ENCODE measurements at places on chromosomes 16 and 17.

DNA sequence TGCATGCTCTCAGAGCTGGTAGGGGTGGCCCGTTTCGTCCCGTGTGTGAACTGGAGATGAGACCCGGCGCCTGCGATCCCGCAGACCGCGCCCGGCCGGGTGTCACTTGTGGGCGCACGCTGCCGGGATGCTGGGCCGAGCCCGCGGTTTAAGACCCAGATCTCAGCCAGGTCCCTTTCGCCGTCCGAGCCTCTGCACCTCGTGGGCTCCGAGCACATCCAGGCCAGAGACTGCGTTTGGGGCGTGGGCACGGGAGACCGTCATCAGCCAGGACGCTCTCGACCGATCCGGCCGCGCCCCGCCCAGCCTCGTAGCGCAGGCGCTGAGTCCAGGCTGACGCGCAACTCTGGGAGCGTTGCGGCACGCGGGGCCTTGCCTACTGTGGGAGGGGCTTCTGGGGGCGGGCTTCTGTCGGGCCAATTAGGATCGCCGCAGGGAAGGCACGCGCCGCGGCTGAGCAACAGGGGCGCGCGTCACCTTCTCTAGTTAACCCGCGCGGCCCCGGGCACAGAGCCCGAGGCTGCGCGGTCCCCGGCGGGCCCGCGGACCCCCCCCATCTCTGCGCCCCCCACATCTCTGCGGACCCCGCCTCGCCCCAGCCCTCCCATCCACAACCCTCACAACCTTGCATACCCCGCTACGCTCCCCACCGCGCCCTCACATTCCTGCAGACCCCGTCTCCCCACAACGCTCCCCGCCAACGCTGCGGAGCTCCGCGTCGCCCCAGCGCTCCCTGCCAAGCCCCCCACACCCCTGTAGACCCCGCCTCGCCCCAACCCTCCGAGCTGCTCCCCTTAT is 687 bp upstream of the CEMP1 start:
- peak; percentile 97 for DNase-seq

DNA sequence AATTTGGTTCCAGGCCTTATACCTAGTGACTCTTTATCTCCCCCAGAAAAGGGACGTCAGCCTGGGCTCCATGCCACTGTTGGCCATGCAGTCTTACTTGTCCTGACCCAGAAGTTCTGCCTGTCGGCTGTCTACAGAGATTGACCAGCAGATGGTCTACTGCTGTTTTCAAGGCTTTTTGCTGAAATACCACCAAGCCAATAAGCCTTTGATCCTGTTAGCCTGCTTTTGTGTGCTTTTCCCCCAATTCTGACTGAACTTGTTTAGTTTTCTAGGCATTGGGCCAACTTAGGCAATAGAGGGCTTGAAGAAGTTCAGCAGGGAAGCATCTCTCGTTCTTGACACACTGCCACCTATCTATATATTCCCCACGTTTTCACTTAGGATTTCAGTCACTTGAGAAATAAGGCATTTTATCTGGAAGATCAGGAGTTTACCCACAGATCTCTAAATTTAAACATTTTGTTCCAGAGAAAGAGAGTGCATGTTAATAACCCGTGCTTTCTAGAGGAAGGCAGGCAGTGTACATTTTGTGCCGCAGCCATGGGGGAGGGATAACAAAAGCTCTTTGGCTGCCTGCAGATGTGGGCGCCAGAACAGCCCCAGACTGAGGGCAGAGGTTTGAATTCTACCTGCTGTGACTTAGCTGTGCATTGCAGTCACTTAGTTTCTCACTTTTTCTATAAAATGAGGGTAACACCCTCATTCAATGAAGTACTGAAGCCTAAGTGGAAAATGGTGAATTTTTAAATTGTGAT is 12.3 kb upstream of the CARMIL2 start:
- DNase-seq = no peak

GRCh38 chr16:693766-694165 is 3.6 kb upstream of the WDR24 start:
- no peak for DNase-seq

GRCh38 chr16:89080196-89080853 is 13.3 kb upstream of the ACSF3 start:
- no peak for DNase-seq

GRCh38 chr17:5034651-5035050 is 575 bp downstream of the SLC52A1 start:
- DNase-seq = no peak

- DNase-seq = no peak
Observed at GRCh38 chr16:88639231-88640038, 1.1 kb downstream of the IL17C start.

DNA sequence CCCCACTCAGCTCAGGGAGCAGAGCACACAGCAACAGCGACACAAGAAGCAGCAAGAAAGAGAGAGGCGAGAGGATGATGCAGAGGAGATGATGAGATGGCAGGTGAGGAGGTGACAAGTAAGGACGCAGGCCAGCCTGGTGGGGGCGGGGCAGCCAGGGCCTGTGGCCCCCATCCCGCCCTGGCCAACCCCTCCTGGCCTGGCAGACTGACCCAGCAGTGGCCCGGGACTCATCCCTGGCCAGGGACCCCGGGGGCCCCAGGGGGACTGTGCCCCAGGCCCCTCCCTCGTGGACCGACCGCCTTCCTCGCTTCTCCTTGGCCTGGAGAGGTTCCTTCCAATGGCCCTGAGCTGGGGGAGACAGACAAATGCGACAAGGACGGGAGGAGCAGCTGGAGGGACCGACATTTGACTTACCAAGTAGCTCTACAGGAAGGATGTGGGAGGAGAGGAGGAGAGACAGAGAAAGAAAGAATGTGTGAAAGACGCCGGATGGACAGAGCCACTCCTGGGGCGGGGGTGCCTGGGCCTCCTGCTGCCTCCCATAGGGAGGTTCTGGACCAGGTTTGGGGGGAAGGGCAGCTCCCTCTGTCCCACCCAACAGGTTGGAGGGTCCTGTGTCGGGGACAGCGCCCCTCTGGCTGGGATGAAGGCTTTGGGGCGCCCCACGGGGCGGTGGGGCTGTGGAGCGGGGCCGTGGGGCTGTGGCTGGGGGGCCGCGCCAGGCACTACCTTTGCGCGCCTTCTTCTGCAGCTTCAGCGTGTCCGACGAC is 6.8 kb downstream of the MTSS2 start:
- DNase-seq = no peak

DNA sequence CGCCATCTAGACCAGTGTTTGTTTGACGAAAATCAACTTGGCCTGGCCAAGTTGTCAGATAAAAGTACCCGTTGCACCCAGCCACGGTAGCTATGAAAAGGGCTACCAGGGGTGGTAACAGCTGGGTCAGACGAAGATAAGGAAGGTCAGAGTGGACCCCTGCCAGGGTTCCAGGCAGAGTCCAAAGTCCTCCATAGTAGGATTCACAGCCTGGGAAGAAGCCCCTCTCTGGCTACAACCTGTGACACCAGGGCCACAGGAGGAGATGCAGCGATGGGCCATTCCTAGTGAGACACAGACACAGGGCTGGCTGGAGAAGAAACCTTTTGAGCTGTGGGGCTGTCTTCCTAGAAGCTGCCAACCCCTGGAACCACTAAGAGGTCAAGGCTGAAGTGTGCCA is 39.3 kb downstream of the MEAK7 start:
- peak; percentile 18 for DNase-seq

DNA sequence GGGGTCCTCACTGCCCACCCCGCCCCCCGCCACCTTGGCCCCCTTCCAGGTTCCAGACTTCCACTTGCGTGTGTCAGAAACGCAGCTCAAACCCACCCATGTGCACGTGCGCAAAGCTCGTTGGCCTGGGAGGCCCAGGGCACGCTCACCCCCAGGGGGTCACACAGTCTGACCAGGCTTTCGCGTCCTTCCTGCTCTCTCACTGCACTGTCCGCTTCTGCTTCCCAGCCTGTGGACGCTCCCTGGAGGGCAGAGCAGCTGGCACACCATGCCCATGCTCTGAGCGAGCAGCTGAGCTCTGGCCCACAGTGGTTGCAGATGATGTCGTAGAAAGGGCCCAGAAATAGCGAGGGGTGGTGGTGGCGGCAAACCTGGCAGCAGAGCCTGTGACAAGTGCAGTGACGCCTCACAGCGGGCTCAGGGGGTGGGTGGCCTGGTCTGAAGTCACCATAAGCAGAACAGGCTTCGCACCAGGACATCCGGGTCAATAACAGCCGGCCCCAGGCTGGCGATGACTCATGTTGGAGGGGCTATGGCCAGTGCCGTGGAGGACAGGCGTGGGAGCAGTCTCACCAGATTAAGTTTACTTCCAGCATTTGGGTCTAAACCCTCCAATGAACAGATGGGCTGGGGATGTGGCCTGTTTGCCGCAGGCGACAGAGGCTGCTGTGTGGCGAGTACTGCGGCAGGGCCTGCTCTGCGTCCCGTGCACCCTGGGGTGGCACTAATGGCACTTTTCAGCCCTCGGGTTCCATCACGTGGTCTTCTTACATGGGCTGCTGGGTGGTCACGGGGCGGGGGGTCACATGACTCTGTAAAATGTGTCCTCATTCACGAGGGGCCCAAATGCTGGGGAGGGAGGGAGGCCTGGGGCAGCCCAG is 49.0 kb downstream of the NT5M start:
- peak; percentile 47 for DNase-seq

DNA sequence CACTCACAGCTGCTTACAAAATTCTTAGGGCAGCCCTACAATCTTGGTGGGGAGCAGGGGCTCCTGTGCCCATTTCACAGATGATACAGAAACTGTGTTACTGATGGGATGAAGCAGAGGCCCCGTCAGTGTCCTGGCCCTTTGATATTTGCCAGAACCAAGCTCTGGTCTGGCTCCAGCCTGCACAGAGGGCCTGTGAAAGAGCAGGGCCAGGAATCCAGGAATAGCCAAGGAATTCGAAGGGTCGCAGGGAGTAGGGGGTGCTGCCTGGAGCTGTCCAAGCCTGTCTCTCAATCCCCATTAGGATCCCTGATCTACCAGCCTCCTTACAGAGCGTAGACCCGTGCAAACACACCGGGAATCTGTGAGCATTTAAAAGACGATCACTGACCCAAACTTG is 86.3 kb upstream of the RCVRN start:
- DNase-seq = no peak

DNA sequence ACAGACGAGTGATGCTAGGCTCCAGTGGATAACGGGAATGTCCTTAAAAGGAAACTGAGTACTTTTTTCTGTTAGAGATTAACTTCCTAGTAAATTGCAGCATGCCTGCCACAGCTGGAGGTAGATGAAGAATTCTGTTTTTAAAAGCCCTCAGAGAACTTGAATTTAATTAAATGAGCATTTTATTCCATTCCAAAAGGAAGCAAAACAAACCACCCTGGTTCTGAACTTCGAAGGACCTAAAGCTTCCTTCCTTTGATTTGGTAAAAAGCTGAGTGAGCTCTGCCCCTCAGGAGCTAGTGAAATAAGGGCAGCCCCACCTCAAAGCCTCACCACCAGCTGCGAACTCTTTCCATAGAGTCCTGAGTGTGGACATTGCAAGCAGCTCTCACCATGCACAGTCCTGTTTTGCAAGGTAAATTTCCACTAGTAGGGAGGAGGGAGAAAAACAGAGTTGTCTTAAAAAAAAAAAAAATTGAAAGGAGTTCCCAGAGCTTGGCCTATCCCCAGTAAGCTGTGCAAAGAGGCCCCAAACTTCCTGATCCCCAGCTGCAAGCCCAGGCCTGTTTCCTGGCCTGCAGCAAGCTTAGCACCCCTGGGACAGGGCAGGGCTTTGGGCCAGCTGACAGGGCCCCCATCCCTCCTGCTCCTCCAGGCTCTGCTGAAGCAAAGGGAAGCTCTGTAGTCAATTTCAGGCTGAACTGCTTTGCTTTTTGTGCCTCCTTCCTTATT is 11.2 kb downstream of the CHD9NB start:
- no peak for DNase-seq

DNA sequence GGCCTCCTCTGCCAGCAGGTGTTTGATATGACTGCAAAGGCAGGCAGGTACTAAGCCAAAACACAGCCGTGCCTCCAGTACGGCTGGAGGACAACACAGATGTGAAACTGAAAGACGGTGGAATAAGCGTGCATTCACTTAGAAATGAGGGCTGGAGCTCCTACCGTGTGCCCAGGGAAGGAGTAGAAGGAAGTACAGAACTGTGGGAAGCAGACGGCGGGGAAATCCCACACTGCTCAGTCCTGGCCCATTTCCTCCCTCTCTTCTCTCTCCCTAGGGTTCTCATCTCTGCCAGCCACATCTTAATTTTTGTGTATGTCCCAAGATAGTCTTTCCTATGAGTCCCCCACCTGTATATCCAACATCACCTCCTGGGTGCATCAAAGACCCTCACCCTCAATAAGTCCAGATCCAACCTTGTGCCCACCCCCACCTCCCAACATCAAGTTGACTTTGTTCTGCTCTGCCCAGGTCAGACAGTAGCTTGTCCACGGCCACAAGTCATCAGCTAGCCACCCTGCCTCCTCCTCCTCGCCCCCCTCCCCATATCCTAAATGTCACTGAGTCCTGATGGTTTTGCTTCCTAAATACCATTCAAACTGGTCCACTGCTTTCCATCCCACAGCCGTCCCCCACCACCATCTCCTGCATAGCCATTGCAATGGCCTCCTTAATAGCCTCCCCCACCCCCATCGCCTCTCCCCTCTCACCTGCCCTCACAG is 77.1 kb upstream of the RPL38 start:
- DNase-seq = no peak
